Fibroblast of skin of right biceps (primary cell): ENCODE measurements at places on chromosomes 4 and X.

GRCh38 chr4:17272154-17272553 lies 239.7 kb downstream of the QDPR start:
- no peak for DNase-seq

DNA sequence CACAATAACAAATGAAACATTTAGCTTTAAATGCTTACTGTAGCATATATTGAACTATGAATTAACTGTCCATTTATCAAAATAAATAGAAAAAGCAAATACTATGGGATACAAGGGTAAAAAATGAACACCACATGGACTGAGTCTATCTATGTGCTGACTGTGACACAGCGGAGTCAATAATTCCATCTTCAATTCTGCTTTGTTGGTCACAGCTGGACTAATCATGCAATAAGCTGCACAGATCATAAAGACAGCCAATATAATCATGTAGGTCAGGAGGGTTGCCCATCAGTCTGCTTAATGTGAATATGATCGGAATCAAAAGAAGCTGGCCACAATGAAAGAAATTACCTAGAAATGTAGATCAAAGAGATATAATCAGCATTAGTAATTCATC lies 95.7 kb upstream of the FAM47A start:
- DNase-seq: no peak

- peak; percentile 46 for DNase-seq
Measured at GRCh38 chrX:45801554-45801953, 600.9 kb upstream of the DIPK2B start.

DNA sequence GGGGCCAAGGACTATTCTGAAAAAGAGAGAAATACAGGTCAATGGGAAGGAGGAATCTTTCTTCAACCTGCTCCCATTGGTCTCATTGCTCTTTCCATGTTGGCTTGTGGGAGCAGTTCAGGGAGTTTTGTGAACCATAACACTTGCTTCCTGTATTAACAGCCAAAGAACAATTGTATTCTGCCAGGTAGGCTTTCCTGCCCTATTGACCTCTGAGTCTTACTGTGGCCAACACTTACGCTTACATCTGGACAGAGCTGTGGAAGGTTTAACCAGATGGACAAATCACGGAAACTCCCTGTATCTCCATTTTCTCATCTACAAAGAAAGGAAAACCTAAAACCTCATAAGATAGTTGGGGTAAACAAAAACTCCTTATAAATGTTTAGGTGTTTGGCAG lies 30.7 kb downstream of the MID1IP1 start:
- no peak for DNase-seq

DNA sequence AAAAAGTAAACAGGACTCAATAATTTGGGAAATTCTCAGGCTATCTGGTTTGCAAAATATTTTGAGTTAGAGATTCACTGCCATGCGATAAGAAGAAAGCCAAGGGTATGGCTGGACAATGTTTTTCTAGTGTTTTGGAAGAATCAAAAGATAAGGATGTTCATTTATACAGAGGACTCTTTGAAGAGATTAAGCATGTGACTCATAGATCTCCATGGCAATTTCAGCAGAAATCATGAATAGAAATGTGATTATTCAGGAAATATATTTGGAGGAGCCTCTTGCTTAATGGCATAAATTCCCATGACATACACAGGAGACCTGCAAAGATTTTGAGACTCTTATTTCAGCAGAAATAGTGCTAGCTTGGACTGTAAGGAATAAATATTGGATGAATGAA lies 16.7 kb upstream of the FRAS1 start:
- peak; percentile 18 for DNase-seq

DNA sequence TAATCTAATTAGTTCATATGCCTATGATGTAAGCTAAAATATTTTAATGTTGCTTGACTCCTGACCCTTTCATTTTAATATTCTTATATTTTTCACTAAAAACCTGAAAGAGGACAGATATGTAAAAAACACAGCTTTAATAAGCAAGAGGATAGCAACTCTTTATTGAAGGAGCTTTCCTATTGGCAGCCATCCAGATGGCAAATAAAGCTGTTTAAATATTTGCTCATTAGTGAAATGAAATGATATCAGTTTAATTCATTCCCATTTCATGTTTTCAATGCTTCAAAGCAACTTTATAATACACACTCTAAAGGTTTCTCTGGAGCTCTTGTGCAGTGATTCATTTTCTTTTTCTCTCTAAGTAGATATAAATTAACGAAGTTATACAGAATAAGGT lies 473.4 kb downstream of the PCDH7 start:
- DNase-seq: no peak

- no peak for DNase-seq
Measured at GRCh38 chr4:77100234-77100633, 24.4 kb upstream of the CCNI start.

- peak; percentile 32 for DNase-seq
Measured at GRCh38 chr4:79528241-79528706, 120.2 kb upstream of the GK2 start.

GRCh38 chr4:103405415-103405814 lies 207.3 kb upstream of the CENPE start:
- no peak for DNase-seq

DNA sequence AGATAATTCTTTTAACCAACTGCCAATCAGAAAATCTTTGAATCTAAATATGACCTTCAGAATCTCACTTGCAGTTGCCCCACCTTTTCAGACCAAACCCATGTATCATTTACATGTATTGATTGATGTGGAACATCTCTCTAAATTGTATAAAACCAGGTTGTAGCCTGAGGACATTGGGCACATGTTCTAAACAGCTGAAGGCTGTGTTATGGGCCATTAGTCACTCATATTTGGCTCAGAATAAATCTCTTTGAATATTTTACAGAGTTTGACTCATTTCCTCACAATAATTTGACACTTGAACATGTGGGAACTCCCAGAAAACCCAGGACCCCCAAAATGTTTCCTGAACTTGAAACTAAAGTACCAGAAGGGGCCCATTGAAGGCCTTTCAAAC lies 58.7 kb downstream of the UGT2B10 start:
- DNase-seq: no peak

DNA sequence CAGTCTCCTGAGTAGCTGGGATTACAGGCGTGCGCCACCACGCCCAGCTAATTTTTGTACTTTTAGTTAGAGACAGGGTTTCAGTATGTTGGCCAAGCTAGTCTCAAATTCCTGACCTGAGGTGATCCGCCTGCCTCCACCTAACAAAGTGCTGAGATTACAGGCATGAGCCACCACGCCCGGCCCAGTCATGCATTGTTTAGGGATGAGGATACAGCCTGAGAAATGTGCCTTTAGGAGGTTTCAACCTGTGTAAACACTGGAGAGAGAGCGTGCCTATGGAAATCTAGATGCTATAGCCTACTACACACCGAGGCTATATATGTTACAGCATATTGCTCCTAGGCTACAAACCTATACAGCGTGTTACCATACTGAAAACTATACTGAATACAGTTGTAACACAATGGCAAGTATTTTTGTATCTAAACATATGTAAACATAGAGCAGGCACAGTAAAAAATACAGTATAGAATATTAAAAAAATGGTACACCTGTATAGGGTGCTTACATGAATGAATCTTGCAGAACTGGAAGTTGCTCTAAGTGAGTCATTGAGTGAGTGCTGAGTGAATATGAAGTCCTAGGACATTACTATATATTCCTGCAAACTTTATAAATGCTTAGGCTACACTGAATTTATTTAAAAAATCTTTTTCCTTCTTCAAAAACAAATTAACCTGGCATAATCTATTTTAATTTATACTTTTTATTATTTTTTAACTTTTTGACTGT lies 588.2 kb upstream of the ADGRL3 start:
- DNase-seq: peak; percentile 22

GRCh38 chrX:130857207-130857606 lies 45.8 kb downstream of the ENOX2 start:
- DNase-seq: no peak

DNA sequence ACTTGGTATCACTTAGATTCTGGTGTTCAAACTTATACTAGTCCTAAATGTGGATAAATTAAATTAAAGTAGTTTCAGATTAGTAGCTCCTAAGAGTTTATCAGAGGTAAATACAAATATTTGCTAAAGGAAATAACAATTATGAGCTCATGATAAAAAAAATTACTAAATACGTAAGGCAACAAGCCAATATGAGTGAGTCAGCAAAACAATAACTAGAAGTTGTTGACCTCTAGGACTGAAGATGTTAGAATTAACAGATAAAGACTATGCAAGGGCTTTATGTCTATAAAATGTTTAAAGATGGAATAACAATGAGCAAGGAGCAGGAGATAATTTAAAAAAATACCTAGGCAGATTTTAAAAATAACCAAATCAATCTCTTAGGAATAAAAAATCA lies 195.8 kb downstream of the CLCN4 start:
- DNase-seq: no peak

GRCh38 chr4:19473569-19473968 lies 778.1 kb upstream of the SLIT2 start:
- DNase-seq: no peak

DNA sequence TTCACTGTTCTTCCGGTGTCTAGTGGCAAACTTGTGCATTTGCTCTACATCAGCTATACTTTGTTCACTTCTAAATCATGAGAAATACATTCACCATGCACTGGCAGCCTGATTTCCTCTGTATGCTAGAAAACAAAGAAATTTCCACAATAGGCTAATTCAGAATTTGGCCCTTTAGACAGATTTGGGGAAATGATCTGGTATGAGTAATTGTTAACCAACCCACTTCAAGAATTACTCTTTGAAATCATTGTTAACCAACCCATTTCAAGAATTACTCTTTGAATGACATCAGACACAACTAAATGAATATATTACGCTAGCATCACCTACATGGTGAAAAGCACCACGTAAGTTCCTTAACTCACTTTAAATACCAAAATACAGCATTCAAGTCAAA lies 14.6 kb downstream of the APBB2 start:
- no peak for DNase-seq

DNA sequence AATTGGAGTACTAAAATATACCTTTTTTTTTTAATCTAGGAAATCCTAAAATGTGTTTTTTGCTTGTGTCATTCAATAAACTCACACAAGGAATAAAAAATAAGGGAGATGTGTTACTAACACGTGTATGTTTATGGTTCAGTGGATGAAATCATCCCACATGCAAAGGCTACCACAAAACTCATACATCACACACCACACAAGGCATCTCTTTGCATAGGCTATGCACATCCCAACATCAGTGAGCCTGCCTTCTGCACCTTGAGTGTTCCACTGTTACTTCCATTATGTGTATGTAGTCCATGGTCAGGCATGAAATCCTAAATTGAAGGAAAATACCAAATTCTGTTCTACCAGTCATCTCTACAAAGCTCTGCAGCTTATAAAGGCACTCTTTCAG lies 213.1 kb downstream of the DCTD start:
- no peak for DNase-seq

GRCh38 chr4:85028910-85029309 lies 62.4 kb upstream of the WDFY3 start:
- DNase-seq: peak; percentile 67

- DNase-seq: no peak
Measured at GRCh38 chr4:8727131-8727530, 134.6 kb downstream of the CPZ start.

GRCh38 chr4:111126340-111126739 lies 503.5 kb upstream of the PITX2 start:
- DNase-seq: no peak

- DNase-seq: peak; percentile 93
Measured at GRCh38 chr4:26557164-26557563, 26.7 kb upstream of the TBC1D19 start.

DNA sequence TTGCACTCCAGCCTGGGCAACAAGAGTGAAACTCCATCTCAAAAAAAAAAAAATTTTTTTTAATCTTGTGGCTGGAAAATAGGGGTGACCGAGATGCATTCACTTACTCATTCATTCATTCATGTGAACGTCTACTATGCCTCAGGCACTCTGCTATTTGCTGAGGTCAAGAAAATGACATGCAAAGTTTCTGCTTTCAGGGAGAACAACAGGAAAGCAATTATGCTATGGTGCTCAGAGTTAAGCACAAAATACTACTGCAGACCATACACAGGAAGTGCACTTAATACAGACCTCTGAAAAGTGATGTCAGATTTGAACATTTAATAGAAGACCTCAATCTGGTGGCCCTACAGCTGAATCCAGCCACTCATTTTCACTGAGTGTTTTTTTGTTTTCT lies 59.6 kb upstream of the DUSP21 start:
- no peak for DNase-seq

DNA sequence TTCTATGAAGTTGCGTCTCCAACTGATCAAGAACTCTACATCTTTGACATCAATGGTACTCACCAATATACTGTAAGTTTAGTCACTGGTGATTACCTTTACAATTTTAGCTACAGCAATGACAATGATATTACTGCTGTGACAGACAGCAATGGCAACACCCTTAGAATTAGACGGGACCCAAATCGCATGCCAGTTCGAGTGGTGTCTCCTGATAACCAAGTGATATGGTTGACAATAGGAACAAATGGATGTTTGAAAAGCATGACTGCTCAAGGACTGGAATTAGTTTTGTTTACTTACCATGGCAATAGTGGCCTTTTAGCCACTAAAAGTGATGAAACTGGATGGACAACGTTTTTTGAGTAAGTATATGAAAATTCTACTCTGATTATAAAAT lies 162.3 kb downstream of the DCTD start:
- DNase-seq: no peak

DNA sequence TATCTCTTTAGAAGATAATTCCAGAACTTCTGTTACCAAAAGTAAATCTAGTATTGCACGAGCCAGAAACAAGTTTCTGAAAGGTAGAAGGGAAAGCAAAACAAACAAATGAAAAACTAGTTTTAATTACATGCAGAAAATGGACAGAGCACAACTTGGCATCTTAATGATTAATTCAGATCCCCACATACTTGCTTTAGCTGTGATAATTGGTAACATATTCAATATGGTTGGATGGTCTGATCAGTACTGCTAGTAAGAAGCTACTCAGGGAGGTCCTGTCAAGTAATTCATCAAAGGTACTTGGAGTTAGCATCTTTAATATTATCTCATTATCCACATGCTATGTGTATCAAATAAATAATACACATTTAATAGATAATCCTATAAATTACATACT lies 204.3 kb downstream of the TRAM1L1 start:
- DNase-seq: no peak

DNA sequence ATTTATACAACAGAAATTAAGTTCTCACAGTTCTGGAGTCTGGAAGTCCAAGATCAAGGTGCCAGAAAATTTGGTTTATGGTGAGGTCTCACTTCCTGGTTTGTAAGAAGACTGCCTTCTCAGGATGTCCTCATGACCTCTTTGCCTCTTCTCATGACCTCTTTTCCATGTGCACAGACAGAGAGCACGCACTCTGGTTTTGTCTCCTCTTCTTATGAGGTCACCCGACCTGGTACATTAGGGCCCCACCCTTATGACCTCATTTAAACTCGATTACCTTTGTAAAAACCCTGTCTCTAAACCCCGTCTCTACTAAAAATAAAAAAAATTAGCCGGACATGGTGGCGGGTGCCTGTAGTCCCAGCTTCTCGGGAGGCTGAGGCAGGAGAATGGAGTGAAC lies 155.9 kb downstream of the KIT start:
- no peak for DNase-seq

DNA sequence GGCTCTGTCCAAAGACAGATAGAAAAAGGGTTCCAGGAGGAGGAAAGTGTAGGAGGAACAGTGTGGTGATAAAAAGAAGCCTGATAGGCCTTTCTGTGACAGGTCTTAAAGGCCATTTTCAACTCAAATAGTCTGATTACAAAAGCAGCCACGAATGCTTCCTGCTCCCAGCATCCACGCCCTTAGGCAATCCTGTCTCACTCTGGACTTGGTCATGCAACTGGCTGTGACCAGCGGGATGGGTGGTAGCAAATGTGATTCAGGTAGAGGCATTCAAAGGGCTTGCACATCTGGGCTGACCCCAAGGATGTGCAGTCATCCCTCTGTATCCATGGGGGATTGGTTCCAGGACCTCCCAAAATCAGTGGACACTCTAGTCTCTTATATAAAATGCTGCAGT lies 14.4 kb upstream of the SEPSECS start:
- DNase-seq: no peak
